Muscle of arm (tissue), 14 donors: ENCODE measurements at places on chromosomes 2 and 18.

DNA sequence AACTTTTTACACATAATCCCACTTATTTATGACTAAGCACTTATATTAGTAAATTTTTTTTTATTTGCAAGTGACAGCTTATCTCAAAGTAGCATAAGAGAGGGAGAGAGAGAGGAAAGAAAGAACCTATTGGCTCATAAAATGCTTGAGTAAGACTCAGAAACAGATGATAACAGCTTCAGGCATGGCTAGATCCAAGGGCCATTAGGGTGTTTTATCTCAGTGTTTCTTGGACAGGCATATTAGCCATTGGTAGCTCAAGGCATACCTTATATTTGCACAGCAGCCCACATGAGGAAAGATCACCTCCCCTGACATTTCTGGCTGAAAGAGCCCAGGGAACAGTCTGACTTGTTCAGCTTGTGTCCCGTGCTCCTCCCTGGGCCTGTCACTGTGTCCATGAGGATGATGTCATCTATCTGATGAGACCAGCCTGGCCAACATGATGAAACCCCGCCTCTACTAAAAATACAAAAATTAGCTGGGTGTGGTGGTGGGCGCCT lies 64.4 kb downstream of the IL1R2 start:
- DNase-seq: no peak

GRCh38 chr2:102422910-102423309 lies at the start of gene IL18RAP:
Gene IL18RAP, plus strand, starts transcription at chr2:102423160. Its CDS starts 118 bp downstream, at chr2:102423278.
- no peak for DNase-seq

GRCh38 chr2:199459286-199460100 lies 1.8 kb upstream of the SATB2 start:
- DNase-seq: peak; percentile 93

GRCh38 chr2:121255358-121255757 lies 29.6 kb downstream of the TFCP2L1 start:
- DNase-seq: no peak

GRCh38 chr2:32235315-32235714 lies 29.4 kb downstream of the NLRC4 start:
- no peak for DNase-seq

- DNase-seq: no peak
Observed at GRCh38 chr18:33184175-33184574, 256.3 kb downstream of the CCDC178 start.

- no peak for DNase-seq
Observed at GRCh38 chr2:219218217-219218731, 484 bp downstream of the ABCB6 start.

DNA sequence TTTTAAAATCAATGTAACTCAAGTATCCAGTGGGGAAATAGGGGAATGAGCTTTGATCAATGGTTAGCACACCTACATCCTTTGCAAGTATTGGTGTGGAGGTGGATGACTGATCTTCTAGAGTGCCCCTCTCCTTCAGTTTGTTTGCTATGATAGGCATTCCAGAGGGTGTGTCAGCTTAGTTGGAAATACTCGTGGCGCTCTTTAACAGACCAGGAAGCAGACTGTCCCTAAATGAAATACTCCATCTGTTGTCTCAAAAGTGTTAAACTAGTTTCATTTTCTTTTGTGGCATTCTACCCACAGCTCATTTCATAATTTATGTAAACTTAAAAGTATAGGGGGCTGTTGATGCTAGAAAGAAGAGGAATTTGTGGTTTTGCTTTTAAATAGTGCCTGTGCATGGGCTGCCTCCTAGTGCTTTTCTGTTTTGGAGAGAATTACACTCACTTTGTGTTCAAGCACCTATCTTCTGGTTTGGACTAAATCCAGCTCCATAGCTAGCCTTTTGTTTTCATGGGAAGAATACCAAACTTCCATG lies 66.2 kb downstream of the STAT1 start:
- DNase-seq: no peak

DNA sequence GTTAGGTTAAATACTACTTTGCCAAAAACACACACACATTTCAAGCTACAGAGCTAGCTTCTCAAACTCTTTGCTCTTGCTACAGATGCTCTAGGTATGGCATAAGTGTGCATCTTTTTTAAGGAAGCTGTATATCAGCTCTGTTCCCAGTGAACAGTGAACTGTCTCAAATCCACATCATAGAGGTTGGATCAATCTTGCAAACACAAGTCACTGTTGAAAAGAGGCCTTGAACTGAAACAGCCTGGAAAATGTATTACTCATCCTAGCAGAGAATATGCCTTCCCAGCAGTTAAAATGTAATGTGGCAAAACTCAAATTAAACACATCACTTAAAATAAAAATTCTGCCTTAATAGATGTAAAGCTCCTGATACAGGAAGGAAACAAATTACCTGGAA lies 151.8 kb downstream of the WDPCP start:
- DNase-seq: no peak

GRCh38 chr2:69768789-69769188 lies 26.9 kb downstream of the ANXA4 start:
- DNase-seq: no peak

- no peak for DNase-seq
Observed at GRCh38 chr2:96131152-96131812, 7.0 kb downstream of the ASTL start.

DNA sequence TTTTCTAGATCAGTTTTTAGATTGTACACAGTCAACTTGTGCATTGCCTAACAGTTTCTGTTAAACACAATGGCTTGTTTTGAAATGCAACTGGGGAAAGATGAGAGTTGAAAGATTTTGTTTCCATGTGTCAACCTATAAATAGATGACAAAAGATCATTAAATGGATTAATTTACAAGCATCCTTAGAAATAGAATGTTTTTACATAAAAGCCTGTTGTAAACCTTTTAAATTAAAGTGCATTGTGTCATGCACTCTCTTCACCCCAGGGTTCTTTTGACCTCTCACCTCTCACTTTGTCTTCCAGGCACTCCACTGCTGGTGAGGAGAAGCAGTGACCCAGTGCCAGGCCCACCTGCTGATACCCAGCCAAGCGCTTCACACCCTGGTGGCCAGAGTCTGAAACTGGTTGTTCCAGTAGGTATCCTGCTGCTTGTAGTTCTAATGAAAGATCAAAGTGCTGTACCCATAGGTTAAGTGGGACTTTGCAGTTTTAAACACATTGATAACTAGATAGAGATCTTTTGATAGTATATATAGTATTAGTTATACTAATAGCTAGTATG lies 502.1 kb downstream of the PARD3B start:
- no peak for DNase-seq

DNA sequence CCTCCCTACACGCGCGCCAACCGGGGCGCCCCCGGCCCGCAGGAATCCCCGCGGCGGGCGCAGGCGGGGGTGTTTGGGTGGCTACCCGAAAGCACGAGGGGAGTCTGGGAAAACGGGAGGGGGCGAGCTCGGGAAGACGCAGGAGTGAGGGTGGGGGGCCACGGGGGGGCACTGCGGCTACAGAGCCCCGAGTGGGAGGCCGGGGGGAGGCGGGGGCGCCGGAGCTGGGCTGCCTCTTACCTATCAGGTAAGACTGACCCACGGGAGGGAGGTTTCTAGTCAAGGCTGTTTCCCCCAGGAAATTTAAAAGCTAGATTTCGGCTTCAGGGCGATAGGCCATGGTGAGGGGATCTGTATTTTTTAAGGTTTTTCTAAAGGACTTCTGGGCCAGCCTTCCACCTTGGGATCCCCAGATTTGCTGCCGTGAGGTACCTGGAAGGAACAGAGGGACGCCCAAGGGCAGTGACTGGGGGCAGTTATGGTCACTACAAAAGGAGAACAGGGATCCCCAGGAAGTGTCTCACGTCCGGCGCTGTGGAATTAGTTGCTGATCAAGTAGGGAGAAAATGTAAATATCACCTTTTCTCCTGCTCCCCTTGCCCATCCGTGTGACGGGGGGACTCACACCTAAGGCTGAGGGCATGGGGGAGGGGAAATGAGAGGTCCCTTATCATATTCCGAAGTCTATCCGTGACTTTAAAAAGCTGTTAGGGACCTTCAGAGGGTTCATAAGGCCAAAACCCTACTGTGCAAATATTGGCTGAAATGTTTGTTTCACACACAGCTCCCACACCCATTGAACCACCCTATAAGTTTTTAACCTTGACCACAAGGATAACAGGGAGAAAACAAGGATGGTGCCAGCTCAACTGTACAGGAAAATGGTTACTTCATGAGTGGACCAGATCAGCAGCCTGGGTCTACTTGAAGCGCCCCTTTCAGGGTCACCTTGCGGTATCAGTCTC lies 638 bp upstream of the IRS1 start:
- DNase-seq: peak; percentile 13

GRCh38 chr18:11251891-11252270 lies 102.5 kb upstream of the PIEZO2 start:
- no peak for DNase-seq

DNA sequence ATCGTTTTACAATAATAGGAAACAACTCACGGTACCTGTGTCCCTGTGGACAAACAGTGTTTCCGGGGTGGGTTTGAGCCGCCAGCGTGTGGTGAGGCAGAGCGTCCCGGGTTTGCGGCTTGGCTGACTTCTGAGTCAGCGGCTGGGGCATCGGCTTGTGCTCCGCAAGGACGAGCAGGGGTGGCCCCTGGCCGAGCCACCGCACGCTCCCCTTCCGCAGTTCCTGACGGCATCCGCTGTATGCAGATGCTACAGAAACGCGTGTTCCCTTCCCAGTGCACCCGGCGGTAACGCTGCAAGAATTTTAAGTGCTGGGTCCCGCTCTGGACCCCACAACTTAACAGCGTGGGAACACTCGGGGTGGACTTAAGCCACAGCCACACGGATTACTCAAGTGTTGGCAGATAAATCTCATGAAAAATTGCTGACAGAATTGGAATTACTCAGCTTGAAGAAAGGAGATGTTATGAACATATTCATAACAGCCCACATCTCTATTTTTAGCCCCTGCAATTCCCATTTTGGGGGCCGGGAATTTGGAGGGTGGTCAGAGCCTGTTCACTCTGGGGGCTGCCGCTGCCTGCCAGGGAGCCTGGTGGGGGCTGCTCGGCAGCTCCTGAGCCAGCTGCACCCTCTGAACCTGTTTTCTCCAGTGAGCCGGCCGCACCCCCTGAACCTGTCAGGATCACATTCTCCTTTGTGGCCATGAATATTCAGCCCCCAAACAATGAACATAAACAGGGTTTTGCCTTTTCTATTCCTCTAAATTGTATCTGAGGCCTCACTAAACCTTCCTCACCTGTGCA lies 12.6 kb upstream of the KCNG2 start:
- DNase-seq: no peak

- DNase-seq: no peak
Observed at GRCh38 chr2:241811952-241812729, 3.1 kb downstream of the NEU4 start.

- DNase-seq: peak; percentile 13
Observed at GRCh38 chr2:143397884-143398614, 268.8 kb downstream of the ARHGAP15 start.

GRCh38 chr2:22628221-22628620 lies 756.8 kb upstream of the KLHL29 start:
- no peak for DNase-seq

DNA sequence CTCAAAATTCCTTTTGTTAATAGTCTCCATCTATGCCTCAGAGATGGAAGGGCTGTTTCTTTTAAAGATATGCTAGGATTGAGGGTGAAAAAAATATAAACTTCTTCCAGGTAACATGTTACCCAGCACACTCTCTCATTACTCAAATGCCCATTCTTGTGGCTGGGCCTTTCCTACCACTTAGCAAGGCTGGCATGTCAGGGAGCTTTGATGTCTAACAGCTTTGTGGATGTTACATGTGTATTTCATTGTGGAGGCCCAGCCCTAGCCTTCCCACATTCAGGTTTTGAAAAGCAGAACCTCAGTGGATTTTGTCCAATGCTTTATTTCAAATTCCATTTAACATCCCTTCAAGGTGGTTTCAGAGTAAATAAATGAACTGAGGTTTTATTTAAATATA lies 191.4 kb downstream of the EPHA4 start:
- no peak for DNase-seq

DNA sequence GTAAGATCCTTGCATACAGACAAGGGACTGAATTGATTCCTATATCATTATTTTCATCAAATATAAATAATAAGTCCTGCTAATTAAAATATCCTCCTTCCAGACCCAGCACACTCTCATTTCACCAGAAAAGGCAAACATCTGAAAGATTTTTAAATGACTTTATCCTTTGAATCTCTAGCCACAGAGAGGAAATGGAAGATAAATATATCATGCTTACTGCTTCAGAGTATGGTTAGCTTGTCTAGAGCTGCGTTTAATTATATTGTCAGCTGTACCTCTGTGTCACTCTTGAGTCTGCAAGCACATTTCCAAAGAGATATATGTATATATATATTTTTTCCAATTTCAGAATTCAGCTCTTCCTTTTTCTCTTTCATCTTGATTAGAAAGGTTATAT lies 232.7 kb downstream of the TRIB2 start:
- no peak for DNase-seq

- DNase-seq: no peak
Observed at GRCh38 chr2:217206016-217206725, 346.3 kb upstream of the TNP1 start.

DNA sequence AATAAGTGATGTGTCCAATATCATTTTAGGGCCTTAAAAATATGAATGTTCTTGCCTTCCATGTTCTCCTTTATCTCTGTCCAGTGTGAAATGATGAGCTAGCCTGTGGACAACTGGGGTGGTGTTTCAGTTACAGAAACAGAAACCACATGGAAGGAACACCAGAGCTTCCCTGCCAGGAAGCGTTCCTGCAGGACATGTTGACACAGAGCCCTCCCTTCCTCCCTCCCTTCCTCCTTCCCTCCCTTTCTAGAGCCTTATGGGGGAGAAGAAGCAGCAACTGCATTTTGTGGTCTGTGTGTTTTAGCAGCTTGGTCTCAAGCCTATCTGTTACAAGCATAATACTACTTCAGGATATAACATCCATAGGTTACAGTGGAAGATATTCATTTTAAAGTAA lies 539.7 kb upstream of the NETO1 start:
- DNase-seq: peak; percentile 18

DNA sequence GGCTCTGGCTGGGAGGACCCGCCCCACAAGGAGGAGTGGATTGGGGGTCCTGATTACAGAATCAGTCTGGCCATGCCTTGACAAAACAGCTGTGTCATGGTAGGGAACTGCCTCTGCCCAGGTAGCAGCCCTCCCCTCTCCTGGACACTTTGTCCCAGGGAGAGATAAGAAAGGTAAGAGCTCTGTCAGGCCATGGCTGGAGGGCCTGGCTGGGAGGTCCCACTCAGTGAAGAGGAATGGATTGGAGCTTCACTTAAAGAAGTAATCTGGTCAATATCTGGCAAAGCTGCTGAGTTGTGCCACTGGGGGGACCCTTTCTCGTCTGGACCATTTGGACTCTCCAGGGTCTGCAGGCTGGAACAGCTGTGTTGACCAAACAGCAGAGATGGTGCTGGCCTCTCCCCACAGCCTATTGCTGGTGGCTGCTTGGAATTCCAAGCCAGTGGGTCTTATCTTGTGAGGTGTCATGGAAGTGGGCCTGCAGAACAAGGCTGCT lies 75.4 kb downstream of the EPC2 start:
- peak; percentile 4 for DNase-seq

- peak; percentile 82 for DNase-seq
Observed at GRCh38 chr2:133780099-133780996, 212.1 kb upstream of the NCKAP5 start.

DNA sequence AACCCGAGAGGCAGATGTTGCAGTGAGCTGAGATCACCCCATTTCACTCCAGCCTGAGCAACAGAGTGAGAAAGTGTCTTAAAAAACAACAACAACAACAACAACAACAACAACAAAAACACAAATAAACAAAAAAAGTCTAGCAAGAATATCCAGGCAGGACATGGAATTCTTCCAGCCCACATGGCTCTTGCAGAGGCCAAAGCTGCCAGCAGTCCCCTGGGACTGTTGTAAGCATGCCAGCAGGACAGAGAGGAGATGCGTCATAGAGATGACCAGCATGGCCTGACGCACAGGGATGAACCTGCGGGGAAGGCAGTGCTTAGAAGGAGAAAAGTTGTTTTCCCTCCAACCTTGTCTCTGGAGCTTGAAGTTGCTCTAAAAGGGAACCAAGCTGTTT lies 182.3 kb upstream of the PGAP1 start:
- DNase-seq: no peak
